ENCODE measurements at places on chromosomes 6 and 20. TPM values are rescaled to one million over a fixed set of nuclear protein-coding genes. Genes with fewer than 3 reads are reported as not detected.
A peak's percentile ranks its signal among the peaks of the same experiment; 100 is the strongest.

The MATN4 gene
- total RNA-seq = not detected

The CLVS2 gene
- total RNA-seq = not detected

The TUBB2A gene
- total RNA-seq = 5.0 TPM

The GSTA4 gene
- 46.3 TPM for total RNA-seq

The PGC gene
- not detected for total RNA-seq

The TRIM15 gene
- not detected for total RNA-seq

DNA sequence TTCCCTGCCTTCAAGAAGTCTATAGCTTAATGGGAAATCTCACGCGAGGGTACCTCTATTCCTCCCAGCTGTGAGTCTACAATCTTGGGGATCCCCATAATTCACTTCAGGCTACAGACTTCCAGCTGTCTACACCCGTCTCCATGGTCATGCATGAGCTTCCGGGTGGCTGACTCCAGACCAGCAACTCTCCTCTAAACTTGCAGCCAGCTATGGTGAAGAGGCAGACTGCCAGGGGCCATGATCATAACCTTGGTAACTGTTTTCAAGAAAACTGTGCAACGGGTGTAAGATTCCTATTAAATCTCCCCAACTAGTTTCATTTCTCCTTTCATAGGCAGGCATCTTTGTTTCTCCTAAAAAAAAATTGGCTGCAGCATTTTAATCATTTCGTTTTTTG is 534.4 kb upstream of the CHD6 start:
- DNase-seq = no peak

GRCh38 chr20:37943501-37944455 is 40.9 kb downstream of the VSTM2L start:
- DNase-seq = no peak

DNA sequence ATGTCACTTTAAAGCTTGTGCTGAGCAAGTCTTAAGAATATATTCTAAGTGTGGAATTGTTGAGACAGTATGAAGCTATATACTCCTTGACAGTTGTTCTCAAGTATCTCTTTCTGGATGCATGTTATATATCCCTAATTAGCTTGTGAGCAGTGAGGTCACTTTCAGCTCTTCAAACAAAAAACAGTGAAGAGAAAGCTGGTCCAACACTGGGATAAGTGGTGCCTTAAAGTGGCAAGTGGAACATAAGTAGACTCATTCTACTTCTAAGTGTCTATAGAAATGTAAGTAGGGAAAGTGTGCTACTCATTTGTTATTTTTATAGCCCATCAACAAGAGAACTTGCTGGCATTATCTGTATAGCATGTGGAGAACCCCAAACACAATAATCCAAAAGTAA is 133.1 kb upstream of the BACH2 start:
- DNase-seq = no peak

- no peak for DNase-seq
These were observed 46.6 kb upstream of the EMILIN3 start for GRCh38 chr20:41413169-41413568.

DNA sequence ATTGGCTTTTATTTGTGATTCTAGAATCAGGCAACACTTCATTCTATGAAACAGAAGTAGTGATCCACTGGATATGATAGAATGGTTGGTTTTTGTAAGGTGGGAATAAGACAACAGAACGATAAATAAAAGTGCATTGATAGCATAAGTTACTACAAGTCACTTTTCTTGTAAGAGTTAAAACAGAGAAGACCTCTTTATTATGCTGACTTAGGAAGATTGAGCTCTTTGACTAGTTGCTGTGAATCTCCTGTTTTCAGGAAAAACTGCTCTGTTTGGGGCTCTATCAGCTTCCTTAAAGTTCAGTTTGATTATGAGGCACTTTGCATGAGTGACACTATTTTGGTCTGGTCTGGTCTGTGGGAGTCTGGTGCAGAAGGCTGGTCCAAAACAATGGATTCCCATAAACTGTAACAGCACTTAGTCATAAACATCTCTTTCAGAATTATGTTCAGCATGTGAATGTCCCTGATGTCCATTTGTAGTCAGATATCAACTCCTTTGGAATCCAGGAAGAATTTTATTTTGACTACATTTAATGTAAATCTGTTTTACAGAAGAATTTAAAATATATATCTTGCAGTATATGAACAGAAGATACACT is 35.0 kb upstream of the DSE start:
- no peak for DNase-seq

- no peak for DNase-seq
These were observed 518.3 kb upstream of the ZNF337 start for GRCh38 chr20:26214991-26215390.

GRCh38 chr6:89154131-89154530 is 8.3 kb downstream of the PM20D2 start:
- DNase-seq = peak; percentile 26

- no peak for DNase-seq
These were observed 2.7 kb upstream of the C6orf163 start for GRCh38 chr6:87341899-87342298.

DNA sequence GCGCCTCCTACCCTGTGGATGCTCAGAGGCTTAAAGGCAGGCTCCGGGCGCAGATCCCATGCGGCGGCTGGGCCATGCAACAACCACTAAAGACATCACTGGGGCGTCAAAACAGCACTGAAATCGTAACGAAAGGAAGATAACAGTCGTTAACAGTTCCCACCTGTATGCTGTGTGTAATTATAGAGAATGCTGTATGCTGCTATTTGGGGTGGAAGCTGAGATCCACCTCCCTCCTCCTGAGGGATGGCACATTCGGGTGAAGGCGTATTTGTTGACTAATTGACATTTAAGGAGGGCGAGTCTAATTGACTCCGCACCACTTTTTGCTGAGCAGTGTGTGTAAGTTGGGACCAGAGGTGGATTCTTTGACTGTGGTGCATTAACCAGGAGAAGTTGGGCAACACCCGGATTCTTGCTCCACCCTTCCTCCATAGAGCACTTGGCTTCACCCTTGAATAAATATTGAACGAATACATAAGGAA is 687 bp downstream of the SLC35A1 start:
- DNase-seq = peak; percentile 57
